Skin of body (tissue), 3 donors: ENCODE measurements at places on chromosomes 5 and 9. TPM values are rescaled to one million over a fixed set of nuclear protein-coding genes. Genes with fewer than 3 reads are reported as not detected.

GRCh38 chr5:181133610-181134231 lies 2.8 kb upstream of the OR2V1 start:
- no peak for DNase-seq

GRCh38 chr9:38362852-38363588 lies 29.5 kb upstream of the ALDH1B1 start:
- DNase-seq = peak; percentile 81

GRCh38 chr5:73286896-73287295 lies 113.9 kb downstream of the TMEM174 start:
- DNase-seq = no peak

GRCh38 chr5:34751807-34752736 lies 86.9 kb upstream of the TTC23L start:
- no peak for DNase-seq

DNA sequence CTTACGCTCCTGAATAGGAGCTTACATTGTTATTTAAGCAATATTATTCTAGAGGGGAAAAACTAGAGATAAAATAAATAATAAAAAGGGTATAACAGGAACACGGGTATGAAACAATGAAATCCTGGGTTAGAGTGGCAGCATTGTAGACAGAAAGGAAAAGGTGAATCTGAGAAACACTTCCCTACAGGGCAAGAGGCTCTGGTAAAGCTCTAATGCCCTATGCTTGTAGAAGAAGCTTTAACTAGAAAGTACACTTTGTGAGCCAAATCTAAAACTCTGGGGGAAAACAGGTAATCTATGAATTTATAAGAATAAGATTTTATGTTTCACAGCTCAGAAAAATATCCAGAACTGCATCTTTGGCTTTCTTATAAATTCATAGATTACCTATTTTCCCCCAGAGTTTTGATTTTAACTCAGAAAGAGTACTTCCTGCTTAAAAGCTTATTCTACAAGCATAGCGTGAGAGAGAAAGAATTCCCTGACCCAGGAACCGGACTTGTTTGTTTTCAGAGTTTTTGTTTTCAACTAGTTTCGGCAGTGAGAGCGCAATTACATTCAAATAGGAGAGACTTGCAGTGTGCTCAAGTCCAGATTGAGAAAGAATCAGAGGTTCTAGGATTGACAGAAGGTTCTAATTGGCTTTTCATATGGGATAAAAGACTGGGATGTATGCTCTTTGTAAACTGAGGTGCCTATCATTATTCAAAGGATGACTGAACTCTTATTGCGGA lies 651.0 kb upstream of the RORB start:
- no peak for DNase-seq

DNA sequence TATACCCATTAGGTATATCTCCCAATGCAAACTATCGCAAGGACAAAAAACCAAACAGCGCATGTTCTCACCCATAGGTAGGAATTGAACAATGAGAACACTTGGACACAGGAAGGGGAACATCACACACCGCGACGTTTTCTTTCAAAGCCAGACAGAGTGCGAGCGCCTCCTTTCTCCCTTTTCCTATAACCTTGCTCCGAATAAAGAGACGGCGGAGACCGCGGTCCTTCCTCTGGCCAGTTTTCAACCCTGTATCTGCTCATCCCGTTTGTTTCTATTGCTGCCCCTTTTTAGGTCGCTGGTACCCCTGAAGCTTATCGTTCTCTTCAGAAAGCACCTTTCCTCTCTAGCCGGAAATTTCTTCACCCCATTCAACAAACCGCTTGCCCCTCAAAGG lies 1.3 kb downstream of the LVRN start:
- DNase-seq = no peak

GRCh38 chr5:137231540-137231939 lies 267.6 kb downstream of the SPOCK1 start:
- DNase-seq = no peak

- DNase-seq = no peak
These were observed 46.8 kb downstream of the NLN start for GRCh38 chr5:65768723-65769346.

- DNase-seq = no peak
These were observed 177.4 kb downstream of the NSG2 start for GRCh38 chr5:174222891-174223290.

DNA sequence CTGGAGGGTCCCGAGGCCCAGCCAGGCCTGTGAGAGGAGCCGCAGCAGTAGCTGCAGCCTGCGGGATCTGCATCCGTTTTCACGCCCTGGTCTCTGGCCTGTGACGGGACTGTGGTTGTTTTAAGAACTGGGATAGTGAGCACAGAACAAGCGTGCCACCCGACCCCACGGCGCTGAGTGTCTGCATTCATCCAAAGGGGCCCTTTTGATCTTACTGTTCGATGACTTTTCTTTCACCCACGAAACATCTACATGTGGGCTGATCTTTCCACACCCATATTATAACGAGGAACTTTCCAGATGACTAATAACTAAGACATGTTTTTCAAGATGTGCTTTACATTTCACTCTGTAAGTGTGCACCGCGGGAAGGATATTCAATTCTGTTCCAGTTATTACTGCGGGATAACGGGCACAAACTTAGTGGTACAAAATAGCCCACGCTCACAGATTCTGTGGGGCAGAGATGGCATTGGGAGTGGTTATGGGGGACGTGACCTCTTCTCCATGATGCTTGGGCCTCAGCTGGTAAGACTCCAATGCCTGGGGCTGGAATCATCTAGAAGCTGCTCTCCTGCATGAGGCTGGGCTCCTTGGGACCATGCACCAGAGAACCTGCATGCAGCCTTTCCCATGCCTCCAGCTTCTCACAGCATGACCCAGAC lies 165.0 kb downstream of the SYK start:
- DNase-seq = peak; percentile 30

GRCh38 chr5:172906436-172906835 lies 52.8 kb upstream of the RPL26L1 start:
- DNase-seq = no peak

GRCh38 chr5:2841208-2841607 lies 89.7 kb upstream of the IRX2 start:
- DNase-seq = no peak

GRCh38 chr5:10539687-10539998 lies 24.2 kb upstream of the ANKRD33B start:
- DNase-seq = no peak

DNA sequence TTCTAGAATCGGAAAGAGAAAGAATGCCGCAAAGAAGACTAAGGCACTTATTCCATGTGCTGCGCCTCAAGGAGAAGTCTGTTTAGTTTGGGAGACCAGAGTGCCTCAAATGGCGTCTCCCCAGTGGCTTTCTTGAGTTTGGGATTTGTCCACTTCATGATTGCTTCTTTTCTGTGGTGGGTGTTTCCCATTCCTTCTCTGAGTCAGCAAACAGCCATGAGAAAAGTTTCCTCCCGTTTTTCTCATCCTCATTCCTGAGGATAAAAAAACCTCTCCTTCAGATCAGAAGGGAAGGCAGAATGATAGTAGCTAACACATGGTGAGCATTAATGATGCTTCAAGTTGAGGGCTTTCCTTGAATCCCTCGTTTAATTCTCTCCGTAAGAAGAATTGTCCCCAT lies 275.9 kb upstream of the WWC1 start:
- DNase-seq = no peak

DNA sequence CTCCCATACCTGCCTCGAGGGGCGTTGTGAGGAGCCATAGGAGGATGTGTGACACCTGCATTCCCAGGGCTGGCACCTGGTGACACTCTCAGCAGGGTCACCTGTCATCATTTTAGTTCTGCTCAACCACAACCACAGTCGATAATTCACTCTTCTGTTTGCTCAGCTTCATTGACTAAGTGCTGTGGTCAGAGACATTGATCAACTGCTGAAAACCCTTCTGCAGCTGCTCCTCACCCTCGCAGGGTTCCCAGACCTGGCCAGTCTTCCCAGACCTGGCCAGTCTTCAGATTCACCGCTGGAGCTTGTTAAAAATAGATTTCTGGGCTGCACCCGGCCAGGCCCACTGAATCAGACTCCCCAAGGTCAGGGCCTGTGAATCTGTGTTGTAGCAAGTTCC lies 92.8 kb downstream of the MVB12B start:
- DNase-seq = no peak

Gene GPR150
- not detected for total RNA-seq

Gene SMIM27
- total RNA-seq = 2.3 TPM

Gene C9orf72
- 19.3 TPM for total RNA-seq

Gene RNF224
- total RNA-seq = not detected
